ENCODE measurements at places on chromosomes 4 and X.

GRCh38 chr4:145827885-145828284, 110.7 kb downstream of the ZNF827 start:
- DNase-seq = no peak

DNA sequence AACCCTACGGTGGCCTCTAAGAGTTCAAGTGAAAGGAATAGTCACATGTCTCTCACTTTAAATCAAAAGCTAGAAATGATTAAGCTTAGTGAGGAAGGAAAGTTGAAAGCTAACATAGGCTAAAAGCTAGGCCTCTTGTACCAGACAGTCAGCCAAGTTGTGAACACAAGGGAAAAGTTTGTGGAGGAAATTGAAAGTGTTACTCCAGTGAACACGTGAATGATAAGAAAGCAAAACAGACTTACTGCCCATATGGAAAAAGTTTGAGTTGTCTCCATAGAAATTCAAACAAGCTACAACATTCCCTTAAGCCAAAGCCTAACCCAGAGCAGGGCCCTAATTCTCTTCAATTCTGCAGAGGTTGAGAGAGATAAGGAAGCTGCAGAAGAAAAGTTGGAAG, 51.5 kb upstream of the RAB9B start:
- DNase-seq = no peak

- no peak for DNase-seq
Measured at GRCh38 chr4:128796934-128797333, 12.6 kb upstream of the JADE1 start.

DNA sequence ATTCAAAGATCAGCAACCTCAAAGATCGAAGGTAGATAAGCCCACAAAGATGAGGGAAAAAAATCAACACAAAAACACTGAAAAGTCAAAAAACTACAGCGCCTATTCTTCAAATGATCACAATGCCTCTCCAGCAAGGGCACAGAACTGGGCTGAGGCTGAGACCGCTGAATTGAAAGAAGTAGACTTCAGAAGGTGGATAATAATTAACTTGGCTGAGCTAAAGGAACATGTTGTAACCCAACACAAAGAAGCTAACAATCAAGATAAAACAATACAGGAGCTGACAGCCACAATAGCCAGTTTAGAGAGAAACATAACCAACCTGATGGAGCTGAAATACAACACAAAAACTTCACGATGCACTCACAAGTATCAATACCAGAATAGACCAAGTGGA, 231.1 kb downstream of the STPG2 start:
- no peak for DNase-seq

DNA sequence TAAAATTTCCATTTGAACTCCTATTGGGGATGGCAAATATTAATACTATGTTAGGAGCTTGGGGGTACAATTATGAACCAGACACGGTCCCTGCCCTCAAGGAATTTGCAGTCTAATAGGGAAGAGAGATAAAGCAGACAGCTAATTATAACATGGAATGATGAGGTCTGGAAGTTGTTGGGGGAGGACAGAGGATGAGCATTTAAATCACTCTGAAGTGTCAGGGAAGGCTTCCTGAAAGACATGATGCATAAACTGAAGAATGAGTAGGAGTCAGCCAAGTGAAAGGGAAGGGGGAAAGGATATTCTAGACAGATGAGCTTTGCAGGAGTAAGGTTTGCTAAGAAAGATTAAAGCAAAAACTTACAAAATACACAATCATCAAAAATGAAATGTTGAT, 15.9 kb downstream of the PLAC1 start:
- DNase-seq = no peak

DNA sequence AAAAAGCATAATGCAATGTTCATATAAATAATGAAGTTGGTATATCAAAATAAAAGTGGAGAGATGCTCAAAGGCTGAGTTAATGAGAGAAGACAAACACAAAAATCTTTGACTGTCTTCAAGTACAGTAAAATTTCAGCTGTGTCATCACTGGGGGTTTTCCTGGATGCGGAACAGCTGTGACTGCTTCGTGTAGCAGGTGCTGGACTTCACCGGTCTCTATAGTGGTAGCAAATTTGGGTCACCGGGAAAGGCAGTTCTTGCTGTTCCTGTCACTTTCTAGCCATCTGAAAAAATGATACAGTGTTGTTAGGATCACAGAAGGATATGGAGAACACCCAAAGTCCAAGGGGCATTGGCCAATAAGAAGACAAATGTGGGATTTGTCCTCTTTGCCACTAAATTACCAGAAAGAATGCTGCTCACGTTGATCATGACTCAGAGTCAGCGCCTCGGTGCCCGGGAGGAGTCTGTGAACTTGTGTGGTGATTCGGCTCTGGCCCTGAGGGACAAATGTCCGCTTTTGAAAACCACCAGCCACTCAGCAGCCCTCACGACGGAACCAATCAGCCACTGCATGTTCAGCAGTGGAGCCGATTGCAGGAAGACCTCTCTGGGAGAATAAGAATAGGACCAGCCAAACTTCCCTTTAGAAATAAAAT, 230.1 kb upstream of the FAT1 start:
- DNase-seq = no peak

Measured in endothelial cell (in vitro differentiated cells).